ENCODE measurements at places on chromosomes 13 and 19.

- H3K27ac ChIP-seq = no peak overlapping the region
- H3K36me3 ChIP-seq = no peaks in the 10 kb centered on the region
- peaks cover 49% of the 10 kb centered on the region for H3K27me3 ChIP-seq
- H3K4me3 ChIP-seq = no peak overlapping the region
These were observed 21.7 kb downstream of the LILRB4 start for GRCh38 chr19:54684527-54684926.

- no peaks in the 10 kb centered on the region for H3K36me3 ChIP-seq
- H3K4me3 ChIP-seq = no peak overlapping the region
- DNase-seq = no peak
- H3K27me3 ChIP-seq = no peaks in the 10 kb centered on the region
- no peaks in the 10 kb centered on the region for H3K4me1 ChIP-seq
- H3K27ac ChIP-seq = no peak overlapping the region
These were observed 302.9 kb downstream of the DCT start for GRCh38 chr13:94176561-94176960.

DNA sequence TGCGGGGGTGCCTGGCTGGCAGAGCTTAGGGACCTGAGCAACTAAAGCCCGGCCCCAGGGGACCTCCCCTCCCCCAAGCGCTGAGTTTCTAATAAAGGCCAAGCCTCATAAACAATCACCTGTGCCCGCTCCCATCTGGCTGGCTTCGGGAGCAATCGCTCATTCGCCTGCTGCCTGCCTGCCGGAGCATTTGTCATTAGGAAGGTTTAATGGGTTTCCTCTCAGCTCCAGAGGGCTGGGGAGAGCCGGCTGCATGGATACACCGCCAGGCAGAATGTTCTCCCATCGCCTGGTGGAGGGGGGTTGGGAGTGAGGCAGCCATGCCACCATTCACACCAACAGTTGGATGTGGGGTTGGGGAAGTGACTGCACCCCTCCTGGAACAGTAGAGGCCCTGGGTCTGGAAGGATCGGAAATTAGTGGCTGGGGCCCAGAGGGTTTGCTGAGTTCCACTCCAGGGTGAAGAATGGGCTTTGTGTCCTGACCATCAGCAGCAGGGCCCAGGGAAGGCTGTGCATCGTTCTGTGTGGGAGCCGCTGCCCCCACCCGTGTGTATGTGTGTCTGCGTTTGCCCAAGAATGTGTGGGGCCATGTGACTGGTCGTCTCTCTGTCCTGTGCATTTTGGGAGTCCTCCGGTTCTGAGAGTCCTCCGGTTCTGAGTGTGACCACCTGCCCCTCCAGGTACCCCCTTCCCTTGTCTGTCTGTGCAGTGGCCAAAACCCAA, 15.3 kb downstream of the PIN1 start:
- DNase-seq = no peak
- H3K4me3 ChIP-seq = no peak overlapping the region
- peaks cover 12% of the 10 kb centered on the region for H3K4me1 ChIP-seq
- no peaks in the 10 kb centered on the region for H3K27me3 ChIP-seq
- no peak overlapping the region for H3K27ac ChIP-seq

DNA sequence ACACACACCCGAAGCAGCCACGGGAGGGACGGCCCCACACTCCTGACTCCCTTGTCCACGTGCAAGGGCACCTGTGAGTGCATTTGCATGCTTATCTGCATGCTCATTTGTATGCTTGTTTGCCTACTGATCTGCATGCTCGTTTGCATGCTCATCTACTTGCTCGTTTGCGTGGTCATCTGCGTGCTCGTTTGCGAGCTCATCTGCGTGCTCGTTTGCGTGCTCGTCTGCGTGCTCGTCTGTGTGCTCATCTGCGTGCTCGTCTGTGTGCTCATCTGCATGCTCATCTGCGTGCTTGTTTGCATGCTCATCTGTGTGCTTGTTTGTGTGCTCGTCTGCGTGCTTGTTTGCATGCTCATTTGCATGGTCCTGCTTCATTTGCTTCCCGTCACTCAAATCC, 23.8 kb downstream of the SHC2 start:
- H3K27me3 ChIP-seq = no peaks in the 10 kb centered on the region
- H3K4me1 ChIP-seq = peaks cover 11% of the 10 kb centered on the region
- DNase-seq = no peak

All from left ventricle myocardium inferior (tissue), 1 donor.